Activated T-helper 9 cell treated with anti-CD3 and anti-CD28 coated beads, Interleukin-2, amount 50 U/mL, for 16 hours (primary cell): ENCODE measurements at places on chromosomes 2 and 18.

DNA sequence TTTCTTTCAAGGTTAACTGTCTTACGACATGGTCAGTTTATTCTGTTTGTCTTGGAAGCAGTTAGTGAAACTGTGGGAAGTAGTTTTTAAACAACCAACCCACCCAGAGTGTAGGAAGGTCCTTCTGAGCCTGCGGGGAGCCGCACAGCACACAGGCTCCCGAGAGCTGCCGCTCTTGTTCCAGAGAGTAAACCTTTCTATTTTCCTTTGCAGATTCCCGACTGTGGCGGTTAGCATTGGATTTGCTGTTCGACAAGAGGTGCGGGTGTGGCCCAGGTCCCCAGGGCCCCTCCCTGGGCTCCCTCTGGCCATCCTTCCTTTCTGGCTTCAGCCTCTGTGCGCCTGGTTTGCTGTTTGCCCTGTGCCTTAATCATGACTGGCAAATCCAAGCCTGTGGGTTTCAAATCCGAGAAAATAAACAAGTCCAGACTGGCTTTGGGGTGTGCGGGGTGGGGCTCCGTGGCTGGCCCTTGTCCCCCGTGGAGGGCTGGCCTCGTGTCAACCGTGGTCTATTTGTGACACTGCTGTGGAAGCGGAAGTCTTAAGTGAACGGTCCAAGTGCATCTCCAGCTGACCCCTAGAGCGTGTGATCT, 30.7 kb downstream of the IMPA2 start:
- no peak for DNase-seq

DNA sequence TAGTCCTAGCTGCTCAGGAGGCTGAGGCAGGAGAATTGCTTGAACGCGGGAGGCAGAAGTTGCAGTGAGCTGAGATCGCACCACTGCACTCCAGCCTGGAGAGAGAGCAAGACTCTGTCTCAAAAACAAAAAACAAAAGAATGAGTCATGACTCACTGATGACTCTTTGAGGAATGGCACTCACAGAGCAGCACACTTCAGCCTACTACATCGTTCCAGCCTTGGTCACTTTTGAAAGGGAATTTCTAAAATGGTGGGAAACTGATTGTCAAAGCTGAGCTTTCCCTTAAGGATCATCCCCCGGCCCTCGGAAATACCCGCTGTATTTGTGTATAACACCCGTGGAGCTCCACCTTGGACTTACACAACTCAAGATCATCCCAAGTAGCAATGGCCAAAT, 217.3 kb upstream of the HS6ST1 start:
- DNase-seq = no peak

DNA sequence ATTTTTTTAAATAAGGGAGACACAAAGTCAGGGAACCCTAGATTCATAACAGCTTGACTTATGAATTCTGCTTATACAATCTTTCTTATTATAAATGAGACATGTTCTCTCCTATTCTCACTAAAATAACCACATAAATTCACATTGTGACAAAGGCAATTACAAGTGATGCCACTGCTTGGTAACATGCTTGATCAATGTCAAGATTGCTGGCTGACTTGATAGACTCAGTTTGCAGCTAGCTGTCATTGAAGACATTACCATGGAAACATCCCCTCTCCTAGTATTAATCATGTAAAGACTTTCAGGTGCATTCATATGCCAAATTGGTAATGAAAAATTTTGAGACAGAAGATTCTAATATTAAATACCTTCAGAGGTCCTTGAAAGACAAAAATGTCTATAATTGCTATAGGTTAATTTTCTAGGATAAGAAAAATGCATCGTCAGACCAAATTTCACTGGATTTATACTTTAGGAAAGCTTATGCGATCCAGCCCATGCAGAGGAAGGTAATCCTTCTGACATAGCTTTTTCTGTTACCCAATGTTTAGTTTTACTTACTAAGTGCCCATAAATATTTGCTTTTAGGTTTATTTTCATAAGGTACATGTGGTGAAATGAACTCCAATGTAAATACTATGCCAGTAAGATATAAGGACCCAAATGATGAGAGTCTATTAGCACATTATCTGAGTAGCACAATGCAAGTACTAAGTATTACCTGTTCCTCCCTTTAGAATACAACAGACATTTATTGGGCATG, 32.6 kb upstream of the ENOSF1 start:
- no peak for DNase-seq

GRCh38 chr2:102277202-102277700, 34.1 kb upstream of the IL1RL1 start:
- DNase-seq = no peak

- no peak for DNase-seq
Observed at GRCh38 chr2:158745067-158745865, 49.9 kb upstream of the DAPL1 start.

DNA sequence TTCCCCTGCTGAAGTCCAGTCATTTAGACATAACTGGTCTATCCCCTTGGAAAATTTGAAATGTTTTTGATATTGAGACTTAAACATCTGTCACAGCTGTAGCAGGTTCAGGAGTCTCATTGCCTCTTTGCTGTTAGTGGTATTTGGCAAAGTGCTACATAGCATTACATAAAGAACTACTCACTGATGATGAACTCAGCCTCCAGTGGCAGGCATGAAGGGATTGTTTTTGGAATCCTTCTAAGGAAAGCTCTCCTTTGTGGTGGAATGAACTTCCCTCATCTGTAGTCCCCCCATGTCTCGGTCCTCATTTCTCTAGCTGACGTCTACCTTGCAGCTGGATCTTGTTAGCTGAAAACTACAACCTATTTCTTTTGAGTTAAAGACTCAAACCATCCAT, 111.6 kb downstream of the TACR1 start:
- DNase-seq = no peak

GRCh38 chr2:164754157-164755093, 87.2 kb downstream of the COBLL1 start:
- no peak for DNase-seq

DNA sequence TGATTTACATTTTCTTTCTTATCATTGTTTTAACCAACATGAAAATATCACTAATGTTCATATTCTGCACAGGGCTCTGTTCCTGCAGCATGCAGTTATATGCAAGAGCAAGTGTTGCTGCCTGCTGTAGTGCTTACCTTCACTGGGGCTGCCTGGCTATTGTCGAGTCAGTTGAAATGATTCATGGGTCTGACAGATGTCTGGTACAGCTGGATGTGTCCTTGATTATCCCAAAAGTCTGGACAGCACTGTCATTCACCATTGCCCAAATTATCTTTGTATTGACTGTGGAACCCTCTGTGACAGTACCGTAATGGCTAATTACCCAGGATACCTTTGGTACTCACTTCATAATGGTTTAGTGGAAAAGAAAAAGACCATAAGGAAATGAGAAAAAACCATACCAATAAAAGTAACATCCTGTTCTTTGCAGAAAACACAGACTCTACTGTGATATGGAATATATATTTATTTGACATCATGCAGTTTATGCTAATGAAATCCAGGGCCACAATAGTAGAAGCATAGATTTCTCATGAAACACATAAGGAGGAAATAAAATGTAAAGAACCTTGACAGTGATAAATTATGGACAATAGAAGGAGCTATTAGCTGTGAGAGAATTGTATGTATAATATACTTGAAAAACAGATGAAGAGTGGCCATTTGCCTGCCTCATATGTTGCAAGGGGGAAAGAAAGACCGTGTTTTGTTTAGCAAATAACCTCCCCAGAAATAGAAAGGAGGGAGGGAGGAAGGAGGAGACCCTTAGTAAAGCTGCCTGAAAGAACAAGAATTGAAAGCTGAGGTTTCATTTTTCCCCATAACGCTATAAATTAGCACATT, 249.8 kb upstream of the ATP5MC3 start:
- DNase-seq = no peak

GRCh38 chr2:238561230-238561629, 134.5 kb downstream of the ASB1 start:
- DNase-seq = no peak

GRCh38 chr2:231370429-231370748, 25.1 kb upstream of the B3GNT7 start:
- no peak for DNase-seq

GRCh38 chr2:190903693-190904450, 23.3 kb downstream of the GLS start:
- no peak for DNase-seq
